ENCODE measurements at places on chromosomes 11 and 22.
A peak's percentile ranks its signal among the peaks of the same experiment; 100 is the strongest.

DNA sequence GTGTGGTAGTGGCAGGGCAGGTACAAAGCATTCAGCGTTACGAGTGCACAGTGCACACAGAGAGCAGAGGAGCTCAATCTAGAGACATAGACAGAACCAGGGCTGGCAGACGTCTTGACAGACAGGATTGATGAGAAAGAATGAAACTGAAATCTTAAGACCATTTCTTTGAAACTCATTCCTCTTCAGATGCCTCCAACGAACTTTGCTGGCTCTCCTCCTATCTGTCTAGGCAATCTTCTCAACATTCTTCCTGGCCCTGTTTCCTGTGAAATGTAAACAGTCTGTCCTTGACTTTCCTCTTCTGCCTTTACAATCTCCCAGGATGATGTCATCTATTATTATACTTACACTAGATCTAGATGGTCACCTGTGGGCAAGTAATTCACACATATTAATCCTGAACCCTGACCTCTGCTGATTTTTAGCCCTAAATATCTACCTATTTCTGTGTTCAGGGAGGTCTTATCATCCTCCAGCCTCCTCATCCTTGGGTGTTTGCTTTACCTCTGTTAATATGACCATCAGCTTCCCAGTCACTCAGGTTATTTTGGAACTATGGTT, 119.5 kb downstream of the ENTHD1 start:
- DNase-seq: peak; percentile 13

DNA sequence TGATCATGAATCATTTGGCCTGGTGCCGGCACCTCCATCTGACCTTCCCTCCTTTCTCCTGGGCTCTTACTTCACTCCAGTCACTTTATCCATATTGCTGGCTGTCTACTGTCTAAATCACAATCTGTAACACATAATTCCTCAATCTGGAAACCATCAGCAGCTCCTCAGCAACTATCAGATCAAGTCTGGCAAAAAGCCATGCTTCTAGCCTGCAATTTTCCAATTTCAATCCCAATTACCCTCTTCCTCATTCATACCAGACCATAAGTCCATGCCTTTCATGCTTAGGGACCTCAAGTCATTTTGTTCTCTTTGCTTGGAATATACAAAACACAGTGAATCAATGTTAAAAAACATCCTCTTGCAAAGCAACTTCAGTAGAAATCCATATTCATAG, 882.8 kb upstream of the ANO3 start:
- DNase-seq: no peak

GRCh38 chr11:111748035-111748804, 18.0 kb downstream of the PPP2R1B start:
- no peak for DNase-seq

- DNase-seq: no peak
Measured at GRCh38 chr11:111000400-111001080, 245.0 kb upstream of the POU2AF2 start.

- DNase-seq: no peak
Measured at GRCh38 chr11:85795712-85796487, 15.0 kb downstream of the SYTL2 start.
